Mucosa of descending colon (tissue), 3 donors: ENCODE measurements at places on chromosomes 16 and 17. TPM values are rescaled to one million over a fixed set of nuclear protein-coding genes. Genes with fewer than 3 reads are reported as not detected.

The ALDH3A1 gene
- 3.1 TPM for total RNA-seq

The CHST6 gene
- total RNA-seq, result 2.9 TPM

The SLC47A2 gene
- 0.38 TPM for total RNA-seq

The ALOXE3 gene
- not detected for total RNA-seq

The TOM1L1 gene
- total RNA-seq, result 68.7 TPM

The HASPIN gene
- 0.70 TPM for total RNA-seq

The TBC1D28 gene
- not detected for total RNA-seq

The METTL9 gene
- total RNA-seq, result 62.8 TPM

The SLC5A10 gene
- not detected for total RNA-seq

The TBC1D3K gene
- total RNA-seq, result not detected

The NAGS gene
- 7.0 TPM for total RNA-seq

The KRT27 gene
- not detected for total RNA-seq

The SGCA gene
- total RNA-seq, result 30.7 TPM

The KRTAP4-1 gene
- 0.84 TPM for total RNA-seq

The GPR179 gene
- total RNA-seq, result 0.02 TPM

The ALDH3A2 gene
- 93.8 TPM for total RNA-seq

The TRAF4 gene
- total RNA-seq, result 126 TPM

DNA sequence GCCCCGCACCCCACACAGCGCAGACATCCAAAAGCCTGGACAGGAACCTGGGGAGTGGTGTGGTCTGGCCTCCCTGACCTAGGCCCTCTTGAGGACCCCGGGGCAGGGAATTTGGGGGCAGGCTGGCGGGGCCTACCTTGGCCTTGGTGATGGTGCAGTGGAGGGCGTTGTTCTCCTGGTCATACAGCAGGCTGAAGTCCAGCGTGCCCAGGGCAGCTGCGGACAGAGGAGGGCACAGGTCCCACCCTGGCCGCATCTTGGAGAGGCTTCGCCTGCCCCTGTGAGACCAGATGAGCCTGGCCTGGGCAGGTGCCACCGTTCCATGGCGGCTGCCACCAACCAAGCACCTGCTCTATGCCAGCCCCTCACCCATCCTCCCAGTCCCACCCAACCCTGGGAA lies 9.0 kb downstream of the DOC2B start:
- DNase-seq, result no peak

DNA sequence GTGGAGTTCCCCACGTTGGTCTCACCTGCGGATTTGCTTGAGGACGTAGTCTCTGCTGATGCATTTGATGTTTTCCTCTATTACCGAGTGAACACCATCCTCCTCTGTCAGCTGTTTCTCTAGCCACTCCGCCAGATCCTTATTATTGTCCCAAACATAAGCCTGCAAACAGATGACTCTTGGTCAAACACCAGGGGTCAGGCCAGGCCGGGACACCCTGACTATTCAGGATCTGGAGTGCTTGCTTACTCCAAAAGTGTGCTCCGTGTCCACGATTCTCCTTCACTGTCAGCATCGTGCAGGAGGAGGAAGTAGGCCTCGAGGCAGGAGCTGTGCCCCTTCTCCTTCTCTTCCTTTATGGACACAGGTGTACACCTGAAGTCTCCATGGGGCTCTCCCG lies 140.2 kb downstream of the AATF start:
- DNase-seq, result no peak

- DNase-seq, result no peak
Measured at GRCh38 chr17:82527898-82528297, 8.4 kb downstream of the FOXK2 start.

- DNase-seq, result no peak
Measured at GRCh38 chr17:48800626-48801217, 16.3 kb downstream of the TTLL6 start.

DNA sequence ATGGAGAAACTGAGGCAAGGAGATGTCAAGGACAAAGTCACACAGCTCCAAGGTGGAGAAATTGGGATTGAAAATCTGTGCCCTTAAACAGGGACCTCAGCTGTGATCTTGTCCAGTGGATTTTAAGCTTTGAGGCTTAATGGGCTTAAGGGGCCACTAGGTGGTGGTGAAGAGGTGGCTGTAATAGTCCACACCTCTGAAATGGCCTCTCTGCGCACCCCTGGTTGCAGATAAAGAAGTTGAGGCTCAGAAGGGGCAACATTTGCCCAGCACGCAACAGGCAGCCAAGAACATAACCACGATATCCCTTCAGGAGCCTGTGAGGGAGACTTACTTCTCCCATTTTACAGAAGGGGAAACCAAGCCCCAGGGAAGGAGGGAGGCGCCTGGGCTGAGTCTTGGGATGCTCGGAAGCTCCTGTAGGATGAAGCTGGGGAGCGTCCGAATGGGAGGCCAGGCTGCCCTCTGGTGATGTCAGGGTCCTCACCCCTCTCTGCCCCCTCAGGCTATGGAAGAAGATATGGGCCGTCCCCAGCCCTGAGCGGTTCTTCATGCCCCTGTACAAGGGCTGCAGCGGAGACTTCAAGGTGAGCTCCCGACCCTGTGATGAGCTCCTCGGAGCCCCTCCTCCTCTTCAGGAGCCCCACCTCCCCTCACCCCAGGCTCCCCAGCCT lies 43.7 kb downstream of the IL21R start:
- DNase-seq, result no peak

DNA sequence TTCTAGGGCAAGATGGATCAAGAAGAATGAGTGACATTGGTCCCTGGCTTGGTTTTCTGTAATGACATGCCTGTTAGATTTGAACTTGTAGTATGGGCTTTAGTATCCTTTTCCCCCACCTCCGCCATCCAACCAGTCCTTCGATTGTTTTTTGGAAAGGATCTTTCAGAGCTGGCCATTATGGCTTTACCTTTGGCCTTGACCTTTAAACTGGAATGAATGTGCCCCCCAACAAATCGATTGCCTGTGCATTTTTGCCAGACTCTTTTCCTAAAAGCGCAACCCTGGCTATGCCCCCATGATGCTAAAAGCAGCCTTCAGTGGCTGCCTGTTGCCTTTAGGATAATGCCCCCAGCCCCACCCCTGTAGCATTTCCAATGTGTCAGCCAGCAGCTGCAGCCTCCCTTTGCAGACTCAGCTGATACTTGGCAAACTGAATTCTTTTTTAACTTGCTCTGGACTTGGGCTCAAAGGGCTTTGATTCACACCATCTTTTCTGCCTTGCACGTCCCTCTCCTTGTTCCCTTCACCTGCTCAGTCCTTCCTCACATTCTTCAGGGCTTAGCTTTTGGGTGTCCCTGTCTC lies 4.0 kb downstream of the GPRC5C start:
- no peak for DNase-seq

- DNase-seq, result no peak
Measured at GRCh38 chr17:10217916-10218315, 19.5 kb upstream of the GAS7 start.

DNA sequence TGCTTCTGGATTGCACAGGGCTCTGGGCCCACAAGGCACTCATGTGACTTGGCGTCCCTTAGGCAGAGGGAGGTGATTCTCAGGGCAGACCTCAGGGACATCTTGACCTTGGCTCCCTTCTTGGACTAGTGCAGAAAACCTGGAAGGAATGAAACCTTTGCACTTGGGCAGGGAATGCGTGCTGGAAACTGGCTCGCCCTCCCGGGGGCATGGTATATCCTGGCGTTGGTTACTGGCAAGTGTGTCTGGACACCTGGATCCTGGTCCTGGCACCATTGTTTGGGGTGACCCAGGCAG lies 63.5 kb upstream of the LGALS9 start:
- DNase-seq, result no peak

GRCh38 chr17:59155439-59156177 lies at the start of gene PRR11:
TSS of gene PRR11 (plus strand) at chr17:59155746. CDS start at chr17:59169753, 14,007 bp downstream.
- peak; percentile 97 for DNase-seq

DNA sequence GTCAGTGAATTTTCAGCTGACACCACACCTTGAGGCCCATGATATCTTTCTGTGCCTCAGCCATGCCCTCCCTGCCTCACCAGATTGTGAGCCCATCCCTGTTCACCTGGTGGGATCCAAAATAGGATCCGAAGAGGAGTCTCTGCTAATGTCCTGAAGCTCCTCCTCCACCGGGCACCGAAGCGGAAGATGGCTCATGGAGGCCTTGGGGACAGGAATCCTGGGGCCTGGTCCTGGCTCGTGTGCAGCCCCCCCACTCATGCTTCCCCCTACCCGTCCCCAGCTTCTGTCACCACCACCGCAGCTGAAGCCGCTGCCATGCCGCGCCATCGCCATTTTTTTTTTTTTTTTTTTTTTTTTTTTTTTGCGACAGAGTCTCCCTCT lies 1683.4 kb downstream of the TP53TG3F start:
- DNase-seq, result no peak

GRCh38 chr16:83045790-83046189 lies 419.0 kb downstream of the CDH13 start:
- no peak for DNase-seq

GRCh38 chr17:71631483-71631882 lies 489.3 kb upstream of the SOX9 start:
- DNase-seq, result no peak

DNA sequence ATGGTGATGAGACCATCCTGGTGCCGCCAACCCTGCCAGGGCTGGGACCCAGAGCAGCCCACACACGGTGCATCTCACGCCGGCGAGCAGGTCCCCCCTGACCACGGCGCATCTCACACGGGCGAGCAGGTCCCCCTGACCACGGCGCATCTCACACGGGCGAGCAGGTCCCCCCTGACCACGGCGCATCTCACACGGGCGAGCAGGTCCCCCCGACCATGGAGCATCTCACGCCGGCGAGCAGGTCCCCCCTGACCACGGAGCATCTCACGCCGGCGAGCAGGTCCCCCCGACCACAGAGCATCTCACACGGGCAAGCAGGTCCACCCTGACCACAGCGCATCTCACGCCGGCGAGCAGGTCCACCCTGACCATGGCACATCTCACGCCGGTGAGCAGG lies 59.2 kb downstream of the MRM3 start:
- no peak for DNase-seq

DNA sequence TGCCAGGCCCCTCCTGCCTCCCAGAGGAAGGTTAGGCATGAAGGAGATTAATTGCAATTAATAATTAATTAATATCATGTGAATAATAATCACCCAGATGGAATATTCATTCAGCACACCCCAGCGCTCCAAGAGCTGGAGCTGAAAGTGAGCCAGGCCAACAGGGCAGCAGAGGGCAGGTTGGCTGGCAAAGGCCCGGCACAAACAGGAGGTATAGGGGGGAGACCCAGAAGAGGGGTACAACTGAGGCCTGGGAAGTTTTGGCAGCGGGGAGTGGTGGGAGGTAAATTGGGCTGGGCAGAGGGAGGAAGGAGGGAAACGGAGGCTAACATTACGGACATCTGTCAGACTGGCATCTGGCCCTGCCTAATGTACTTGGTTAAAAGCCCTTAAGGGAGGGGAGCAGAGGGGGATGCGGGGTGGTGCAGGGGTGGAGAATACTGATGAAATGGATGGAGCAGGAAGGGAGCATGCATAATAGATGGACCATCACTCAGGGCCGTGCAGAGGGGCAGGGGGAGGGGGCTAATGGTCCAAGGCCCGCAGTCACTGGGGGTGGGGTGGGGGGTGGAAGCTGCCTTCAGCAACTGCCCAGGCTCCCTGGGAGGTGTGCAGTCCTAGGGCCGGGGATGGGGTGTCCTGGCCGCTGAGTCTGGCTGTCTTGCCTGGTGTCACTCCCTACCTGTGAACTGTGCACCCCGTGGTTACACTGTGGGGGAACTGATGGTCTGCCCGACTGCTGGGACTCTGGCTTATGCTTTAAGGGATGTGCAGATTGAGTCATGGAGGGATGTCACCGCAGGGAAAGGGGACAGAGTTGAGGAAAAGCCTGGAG lies 1.9 kb downstream of the ADAM11 start:
- DNase-seq, result no peak

- DNase-seq, result no peak
Measured at GRCh38 chr16:80610481-80611156, 69.8 kb downstream of the DYNLRB2 start.

GRCh38 chr16:51393381-51394005 lies 242.4 kb upstream of the SALL1 start:
- DNase-seq, result no peak

DNA sequence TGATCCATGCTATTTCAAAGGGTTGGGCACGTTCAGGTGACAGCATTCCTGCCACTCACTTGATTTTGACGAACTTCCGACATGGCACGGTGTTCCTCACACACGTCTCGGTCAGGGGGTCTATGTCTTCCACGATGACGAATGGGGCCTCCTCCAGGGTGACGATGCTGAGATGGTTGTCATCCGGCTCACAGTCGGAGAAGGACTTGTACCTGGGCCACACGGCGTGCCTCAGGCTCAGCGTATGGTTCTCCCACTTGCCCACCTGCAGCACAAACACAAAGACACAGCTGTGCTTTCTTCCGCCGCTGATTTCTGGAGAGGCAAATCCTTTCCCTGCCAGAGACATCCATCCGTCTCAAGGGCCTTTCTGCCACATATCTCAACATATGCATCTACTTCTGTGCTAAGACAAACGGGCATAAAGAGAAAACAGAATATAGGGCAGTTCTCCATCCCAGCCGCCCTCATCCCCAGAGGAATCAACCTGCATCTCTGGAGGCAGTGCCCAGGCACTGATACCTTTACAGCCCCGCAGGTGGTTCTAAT lies 332.5 kb downstream of the GRIN2A start:
- DNase-seq, result no peak

DNA sequence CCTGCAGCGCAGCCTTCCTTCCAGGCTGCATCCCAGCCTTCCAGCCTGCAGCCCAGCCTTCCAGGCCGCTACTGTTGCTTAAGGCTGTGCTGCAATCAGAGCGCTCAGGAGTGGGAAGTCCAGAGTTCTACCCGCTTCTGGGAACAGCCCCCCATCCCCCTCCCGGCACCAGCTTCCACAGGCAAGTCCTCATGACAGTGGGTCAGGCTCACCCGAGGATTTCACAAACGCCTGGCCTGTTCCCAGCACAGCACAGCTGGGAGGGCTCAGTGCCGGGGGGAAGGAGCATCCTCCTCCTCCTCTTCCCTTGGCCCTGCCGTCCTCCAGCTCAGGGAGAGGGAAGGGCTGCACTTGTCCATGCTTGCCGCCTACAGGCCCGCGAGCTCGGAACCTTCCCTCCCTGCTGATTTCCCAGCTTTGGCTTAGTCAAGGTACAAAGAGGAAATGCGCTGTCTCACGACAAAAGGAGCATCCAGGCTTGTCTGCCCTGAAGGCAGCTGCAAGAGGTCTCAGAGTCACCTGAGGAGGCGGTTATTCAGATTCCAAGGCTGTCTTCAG lies 8.3 kb downstream of the SOCS3 start:
- peak; percentile 93 for DNase-seq
